ENCODE measurements at places on chromosomes 12 and 14.
A peak's percentile ranks its signal among the peaks of the same experiment; 100 is the strongest.

- peak; percentile 12 for DNase-seq
These were observed 618.6 kb downstream of the AACS start for GRCh38 chr12:125683748-125684381.

- no peak for DNase-seq
These were observed 25.9 kb downstream of the GPHB5 start for GRCh38 chr14:63292805-63293204.

- DNase-seq = no peak
These were observed 158.5 kb upstream of the HMGA2 start for GRCh38 chr12:65665817-65666216.

- no peak for DNase-seq
These were observed 1.9 kb downstream of the LRRK2 start for GRCh38 chr12:40226705-40227104.

DNA sequence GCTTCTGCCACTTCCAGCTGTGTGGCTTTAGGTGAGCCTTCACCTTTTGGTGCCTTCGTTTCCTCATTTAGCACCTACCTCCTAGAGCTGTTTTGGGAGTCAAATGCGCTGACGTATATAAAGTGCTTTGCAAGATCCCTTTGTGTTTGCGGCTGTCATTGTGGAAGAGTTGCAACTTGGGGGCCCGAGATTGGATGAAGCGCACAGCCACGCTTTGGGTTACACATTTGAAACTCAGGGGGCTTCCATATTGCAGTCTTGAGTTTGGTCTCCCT, 636 bp upstream of the ARL6IP4 start:
- no peak for DNase-seq

DNA sequence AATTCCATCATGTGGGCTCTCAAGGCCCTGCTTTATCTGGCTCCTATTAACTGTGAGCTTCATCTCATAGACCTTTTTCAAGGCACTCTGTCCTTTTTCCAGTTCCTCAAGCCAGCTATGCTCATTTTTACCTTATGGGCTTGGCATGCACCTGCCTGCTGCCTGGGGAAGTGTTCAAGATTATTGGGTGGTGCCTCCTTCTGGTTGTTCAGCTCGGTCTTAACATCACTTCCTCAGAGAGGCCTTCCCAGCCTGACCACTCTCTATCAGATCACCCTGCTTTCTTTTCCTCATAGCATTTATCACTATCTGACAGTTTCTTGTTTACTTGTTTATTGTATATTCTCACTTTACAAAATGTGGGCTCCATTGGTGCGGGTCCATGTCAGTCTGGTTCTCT, 141.3 kb downstream of the PTPRR start:
- no peak for DNase-seq

DNA sequence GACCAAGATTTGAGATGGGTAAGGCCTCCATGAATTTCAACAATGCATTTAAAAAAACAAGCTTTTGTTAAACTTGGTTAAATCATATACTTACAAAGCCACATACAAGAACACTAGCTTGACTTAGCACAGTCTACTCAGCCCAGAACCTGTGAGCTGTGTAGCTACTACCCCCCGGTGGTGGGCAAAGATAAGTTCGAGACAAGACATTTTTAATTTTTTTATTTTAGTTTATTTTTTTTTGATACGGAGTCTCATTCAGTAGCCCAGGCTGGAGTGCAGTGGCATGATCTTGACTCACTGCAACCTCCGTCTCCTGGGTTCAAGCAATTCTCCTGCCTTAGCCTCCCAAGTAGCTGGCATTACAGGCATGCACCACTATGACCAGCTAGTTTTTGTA, 3.7 kb upstream of the NECAP1 start:
- DNase-seq = peak; percentile 53

GRCh38 chr12:114762490-114763110, 78.6 kb upstream of the TBX3 start:
- no peak for DNase-seq

DNA sequence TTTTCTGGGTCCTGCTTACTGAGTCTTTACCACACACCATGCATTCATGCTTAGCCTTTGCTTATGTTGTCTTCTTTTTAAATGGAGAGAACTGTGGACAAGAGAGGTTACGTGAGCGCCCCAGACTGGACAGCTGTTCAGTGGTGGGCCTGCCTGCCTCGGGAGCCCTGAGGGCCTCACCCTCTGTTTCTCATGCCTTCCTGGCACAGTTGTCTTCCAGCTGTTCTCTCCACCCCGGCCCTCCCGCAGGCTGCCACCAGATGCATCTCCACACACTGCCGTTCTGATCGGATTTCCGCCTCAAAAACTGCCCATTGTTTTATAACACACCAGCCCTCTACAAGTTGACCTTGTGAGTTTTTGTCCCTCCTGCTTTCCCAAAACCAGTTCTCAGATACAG, 100.8 kb downstream of the SAMD4A start:
- no peak for DNase-seq

- DNase-seq = no peak
These were observed 9.1 kb downstream of the PAH start for GRCh38 chr12:102907918-102908317.

DNA sequence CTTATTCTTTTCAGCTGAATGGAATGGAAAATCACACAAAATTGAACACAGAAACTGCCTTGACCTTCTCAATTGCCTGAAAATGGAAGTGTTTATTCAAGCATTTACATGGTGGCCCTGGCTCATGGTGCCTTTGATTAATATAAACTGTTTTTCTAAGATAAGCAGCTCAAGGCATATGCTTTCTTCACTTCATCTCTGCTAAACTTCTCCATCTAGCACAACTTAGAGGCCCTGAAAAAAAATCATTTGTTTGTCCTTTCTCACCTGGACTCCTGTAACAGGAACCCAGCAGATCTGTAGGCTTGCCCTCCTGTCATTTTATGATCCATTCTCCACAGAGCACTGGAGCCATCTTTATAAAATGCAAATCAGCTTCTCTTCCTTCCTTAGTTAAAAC, 117.5 kb upstream of the KRR1 start:
- DNase-seq = no peak

DNA sequence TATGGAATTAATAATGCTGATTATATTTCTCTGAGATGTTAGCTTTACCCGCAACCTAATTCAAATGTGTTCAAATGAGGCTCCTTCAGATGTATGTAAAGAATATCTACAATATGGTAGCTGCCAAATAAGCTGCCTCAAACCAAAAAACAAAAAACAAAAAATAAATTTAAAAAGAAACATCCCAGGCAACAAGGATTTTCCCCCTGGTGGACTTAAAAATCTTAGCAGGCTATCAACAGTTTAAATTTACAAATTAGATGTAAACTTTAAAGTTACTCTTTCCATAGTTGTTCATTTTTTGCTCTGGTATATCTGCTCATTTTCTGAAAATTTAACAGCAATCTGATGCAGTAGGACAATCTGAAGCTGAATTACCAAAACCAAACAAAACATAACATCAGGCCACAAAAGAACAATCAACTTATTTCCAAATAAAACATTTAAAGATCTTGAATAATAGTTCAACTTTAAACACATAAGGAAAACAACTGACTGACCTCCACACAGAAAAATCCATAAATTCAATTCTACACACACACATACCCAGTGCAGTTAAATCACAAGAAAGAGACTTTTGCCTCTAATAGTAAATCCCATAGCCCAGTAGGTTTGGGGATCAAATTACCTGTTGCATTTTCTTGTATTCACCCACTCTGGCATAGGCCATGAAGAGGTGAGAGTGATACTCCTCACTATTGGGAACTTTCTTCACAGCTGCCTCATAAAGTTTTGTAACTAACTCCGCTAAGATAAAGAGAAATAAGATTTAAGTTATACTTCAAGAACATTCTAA, 21.3 kb downstream of the NAA25 start:
- DNase-seq = no peak

DNA sequence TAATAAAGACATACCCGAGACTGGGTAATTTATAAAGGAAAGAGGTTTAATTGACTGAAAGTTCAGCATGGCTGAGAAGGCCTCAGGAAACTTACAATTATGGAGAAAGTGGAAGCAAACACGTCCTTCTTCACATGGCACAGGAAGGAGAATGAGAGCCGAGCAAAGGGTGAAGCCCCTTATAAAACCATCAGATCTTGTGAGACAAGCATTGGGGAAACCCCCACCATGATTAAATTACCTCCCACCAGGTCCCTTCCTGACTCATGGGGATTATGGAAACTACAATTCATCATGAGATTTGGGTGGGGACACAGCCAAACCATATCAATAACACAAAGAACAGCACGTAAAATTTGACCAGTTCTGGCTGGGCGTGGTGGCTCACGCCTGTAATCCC, 85.6 kb upstream of the ATF7IP start:
- DNase-seq = no peak

DNA sequence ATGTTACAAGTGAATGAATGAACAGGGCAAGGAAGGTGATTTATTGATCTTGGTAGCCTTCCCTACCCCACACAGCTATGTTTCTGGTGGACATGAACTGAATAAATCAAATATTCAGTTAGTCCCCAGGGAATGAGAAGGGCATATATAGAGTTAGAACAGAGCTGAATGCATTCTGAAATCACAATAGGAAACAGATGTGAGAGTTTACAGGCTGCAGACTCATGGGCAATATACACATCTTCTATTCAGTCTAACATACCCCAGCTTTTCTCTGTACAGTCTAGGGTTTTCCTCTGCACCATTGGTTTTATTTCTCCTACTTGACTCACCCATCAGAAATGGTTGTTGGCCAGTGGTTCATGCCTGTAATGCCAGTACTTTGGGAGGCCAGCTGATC, 7.3 kb upstream of the STX2 start:
- no peak for DNase-seq

- DNase-seq = no peak
These were observed 7.0 kb downstream of the CKAP4 start for GRCh38 chr12:106240821-106241220.

- no peak for DNase-seq
These were observed 200.6 kb downstream of the ANO4 start for GRCh38 chr12:100995201-100995600.

GRCh38 chr12:113403435-113404415, at the start of gene SDS:
Gene SDS, minus strand, starts transcription at chr12:113403887. Its CDS starts 4,179 bp downstream, at chr12:113399708.
- DNase-seq = no peak

DNA sequence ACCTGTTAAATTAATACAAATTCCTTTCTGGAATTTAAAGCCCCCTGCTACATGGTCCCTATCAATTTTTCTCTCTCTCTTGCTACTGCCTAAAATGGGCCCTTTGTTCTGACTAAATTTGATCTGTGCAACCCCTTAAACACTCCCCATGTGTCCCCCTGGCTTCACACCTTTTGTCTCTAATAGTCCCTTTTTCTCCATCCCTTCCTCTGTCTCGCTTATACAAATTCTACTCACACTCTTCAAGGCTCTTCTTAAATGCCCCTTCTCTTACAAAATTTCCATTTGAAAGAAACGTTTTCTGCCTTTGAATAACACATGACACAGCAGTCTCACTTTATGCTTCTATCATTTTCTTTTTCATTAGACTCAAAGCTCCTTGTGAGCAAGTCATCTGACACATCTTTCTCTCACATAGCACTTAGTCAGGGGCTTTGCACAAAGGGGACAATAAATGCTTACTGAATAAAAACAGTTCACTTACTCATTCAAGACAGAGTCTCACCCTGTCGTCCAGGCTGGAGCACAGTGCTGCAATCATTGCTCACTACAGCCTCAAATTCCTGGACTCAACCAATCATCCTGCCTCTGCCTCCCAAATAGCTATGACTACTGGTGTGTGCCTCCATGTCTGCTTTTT, 41.5 kb upstream of the NR2C1 start:
- no peak for DNase-seq

DNA sequence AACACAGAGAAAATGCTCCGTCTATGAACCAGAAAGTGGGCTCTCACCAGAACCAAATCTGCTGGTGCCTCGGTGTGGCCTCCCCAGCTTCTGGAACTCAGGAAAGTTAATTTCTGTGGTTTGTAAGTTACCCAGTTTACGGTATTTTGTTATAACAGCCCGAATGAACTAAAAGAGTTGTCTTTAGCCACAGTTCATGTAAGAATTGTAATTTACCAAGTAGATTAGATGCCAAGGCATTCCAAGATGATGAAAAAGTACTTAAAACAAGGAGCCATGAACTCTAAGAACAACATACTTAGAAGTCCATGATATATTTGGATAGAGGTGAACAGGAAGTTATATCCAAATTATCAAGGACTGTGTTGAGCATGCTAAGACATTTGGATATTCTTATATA, 259.9 kb upstream of the GARIN6 start:
- no peak for DNase-seq

DNA sequence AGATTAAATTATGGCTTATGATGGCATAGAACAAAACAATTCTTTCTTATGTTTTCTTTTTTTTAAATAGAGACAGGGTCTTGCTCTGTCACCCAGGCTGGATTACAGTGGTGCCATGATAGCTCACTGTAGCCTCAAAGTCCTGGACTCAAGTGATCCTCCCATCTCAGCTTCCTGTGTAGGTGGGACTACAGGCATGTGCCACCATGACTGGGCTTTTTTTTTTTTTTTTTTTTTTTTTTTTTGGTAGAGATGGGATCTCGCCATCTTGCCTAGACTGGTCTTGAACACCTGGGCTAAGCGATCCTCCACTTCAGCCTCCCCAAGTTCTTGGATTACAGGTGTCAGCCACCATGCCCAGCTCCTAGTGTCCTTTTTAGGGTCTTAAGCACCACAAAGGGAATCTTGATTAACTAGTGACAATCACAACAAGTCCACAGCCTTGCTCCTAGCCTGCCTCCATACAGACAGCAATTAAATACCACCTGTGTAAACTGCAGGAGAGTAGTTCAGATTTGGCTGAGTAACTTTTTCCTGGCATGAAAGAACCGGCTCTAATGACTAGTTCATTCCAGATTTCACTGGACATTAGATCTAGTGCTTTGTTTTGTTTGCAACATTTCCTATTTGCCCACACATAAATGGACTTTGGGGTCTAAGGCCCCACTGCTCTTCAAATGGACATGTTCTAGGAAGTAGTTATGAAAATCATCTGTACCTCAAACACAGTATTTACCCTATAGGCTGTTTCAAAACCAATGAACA, 61.6 kb downstream of the SH2B3 start:
- no peak for DNase-seq

DNA sequence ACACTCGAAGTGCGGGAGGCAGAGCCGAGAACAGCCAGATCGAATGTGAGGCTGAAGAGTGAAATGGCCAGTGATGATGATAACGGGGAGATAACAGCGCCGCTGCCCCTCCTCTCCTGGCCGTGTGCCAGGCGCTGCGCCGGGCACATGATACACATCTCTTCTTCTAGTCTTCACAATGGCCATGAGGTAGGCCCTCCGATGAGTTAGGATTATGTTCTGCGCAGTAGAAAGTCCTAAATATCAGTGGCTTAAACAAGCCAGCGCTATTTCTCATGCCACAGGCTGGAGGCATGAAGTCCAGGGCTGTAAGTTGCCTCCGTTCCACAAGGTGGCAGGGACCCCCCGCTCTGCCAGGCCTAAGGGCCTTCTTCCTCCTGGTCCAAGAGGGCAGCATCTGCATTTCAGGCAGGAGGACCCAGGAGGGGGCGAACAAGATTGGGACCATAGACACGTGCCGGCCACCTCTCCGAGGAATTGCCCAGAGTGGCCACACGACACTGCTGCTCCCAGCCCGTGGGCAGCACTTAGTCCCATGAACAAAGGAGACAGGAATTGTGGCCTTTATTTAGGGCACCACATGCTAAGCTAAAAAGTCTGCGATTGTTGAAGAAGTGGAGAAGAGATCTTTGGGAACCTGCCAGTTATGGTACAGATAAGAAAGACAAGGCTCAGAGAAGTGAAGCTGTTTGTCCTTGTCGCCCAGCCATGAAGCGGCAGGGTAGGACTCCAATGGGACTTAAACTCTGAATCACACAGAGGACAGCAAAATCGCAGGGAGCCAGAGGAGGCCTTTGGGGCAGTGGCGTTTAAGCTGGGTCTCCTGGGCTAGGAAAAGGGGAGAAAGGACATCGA, 10.9 kb upstream of the HVCN1 start:
- no peak for DNase-seq

- no peak for DNase-seq
These were observed 82.0 kb downstream of the ETV6 start for GRCh38 chr12:11731455-11731854.
